ENCODE measurements at places on chromosomes 2 and 18. TPM values are rescaled to one million over a fixed set of nuclear protein-coding genes. Genes with fewer than 3 reads are reported as not detected.

LYPD6B gene
- total RNA-seq: 3.0 TPM

ZNF892 gene
- 8.9 TPM for total RNA-seq

CPS1 gene
- total RNA-seq: 27.8 TPM

UPP2 gene
- not detected for total RNA-seq

SFTPB gene
- total RNA-seq: not detected

IL1F10 gene
- total RNA-seq: not detected

NOL4 gene
- total RNA-seq: 0.33 TPM

PTPRN gene
- not detected for total RNA-seq

NPHP1 gene
- total RNA-seq: 6.6 TPM

MYO5B gene
- total RNA-seq: 31.7 TPM

NAPG gene
- total RNA-seq: 31.0 TPM

MERTK gene
- total RNA-seq: under 0.01 TPM

RNF125 gene
- 5.6 TPM for total RNA-seq

COL5A2 gene
- 51.7 TPM for total RNA-seq

CYBRD1 gene
- total RNA-seq: 25.6 TPM

NDUFS1 gene
- total RNA-seq: 80.9 TPM

MYO3B gene
- total RNA-seq: 0.24 TPM

ZCCHC2 gene
- total RNA-seq: 13.7 TPM

HOXD3 gene
- not detected for total RNA-seq

TNFRSF11A gene
- total RNA-seq: 0.50 TPM

ACKR3 gene
- 1.6 TPM for total RNA-seq

TRIM43 gene
- not detected for total RNA-seq

SLC16A14 gene
- 0.67 TPM for total RNA-seq

ST6GAL2 gene
- total RNA-seq: not detected

NETO1 gene
- total RNA-seq: 1.4 TPM

EPC2 gene
- 17.3 TPM for total RNA-seq

CNGA3 gene
- not detected for total RNA-seq

DUSP2 gene
- 22.0 TPM for total RNA-seq

DUSP19 gene
- 1.2 TPM for total RNA-seq

SFT2D3 gene
- total RNA-seq: 9.2 TPM

ASPRV1 gene
- total RNA-seq: 0.17 TPM

EVX2 gene
- not detected for total RNA-seq

CREG2 gene
- total RNA-seq: 0.64 TPM

ZSWIM2 gene
- not detected for total RNA-seq

EPB41L3 gene
- total RNA-seq: 0.50 TPM

MEP1B gene
- not detected for total RNA-seq

IGFBP2 gene
- 1,116 TPM for total RNA-seq

SLC30A3 gene
- total RNA-seq: not detected

CELF4 gene
- total RNA-seq: 0.67 TPM

CKAP2L gene
- 32.7 TPM for total RNA-seq

TEKT4 gene
- not detected for total RNA-seq

MTERF4 gene
- total RNA-seq: 21.7 TPM

FHL2 gene
- 363 TPM for total RNA-seq

CTAGE1 gene
- not detected for total RNA-seq

LBX2 gene
- not detected for total RNA-seq

FIGN gene
- total RNA-seq: 2.5 TPM

EGR4 gene
- total RNA-seq: 0.12 TPM

DNER gene
- total RNA-seq: 0.17 TPM

IMPACT gene
- total RNA-seq: 38.8 TPM

HOXD1 gene
- total RNA-seq: not detected

Measured in mammary epithelial cell (primary cell).